Mesenteric fat pad (tissue), 1 donor: ENCODE measurements at places on chromosomes 7 and 10. TPM values are rescaled to one million over a fixed set of nuclear protein-coding genes. Genes with fewer than 3 reads are reported as not detected.

The CTAGE8 gene
- 0.71 TPM for total RNA-seq

DNA sequence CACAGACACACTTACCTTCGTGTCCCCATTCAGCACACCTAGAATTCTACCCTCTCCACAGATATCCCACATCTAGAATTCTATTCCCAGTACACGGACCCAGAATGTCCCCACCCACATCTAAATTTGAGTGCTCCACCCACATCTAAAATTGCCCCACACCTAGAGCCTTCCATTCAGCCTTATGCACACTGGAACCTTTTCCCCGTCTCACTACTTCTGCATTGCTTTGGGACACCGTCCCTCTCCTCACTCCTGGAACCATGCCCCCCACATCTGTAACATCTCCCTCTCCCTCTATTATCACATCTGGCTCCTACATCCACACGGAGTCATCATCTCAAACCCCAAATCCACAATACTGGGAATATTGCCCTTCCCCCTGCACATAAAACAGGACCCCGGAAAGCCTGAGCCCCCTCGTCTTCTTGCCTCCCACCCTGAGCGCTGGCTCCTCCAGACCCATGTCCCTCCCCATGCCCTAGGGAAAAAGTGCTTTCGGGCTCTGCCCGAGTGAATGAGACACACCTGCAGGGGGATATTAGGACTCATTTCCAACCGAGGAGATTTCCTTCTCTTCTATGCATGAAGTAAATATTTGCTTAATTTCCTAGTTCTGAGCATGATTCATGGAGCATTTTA, 125.8 kb upstream of the UNC5B start:
- DNase-seq: no peak

GRCh38 chr10:19483421-19483820, 332.8 kb upstream of the PLXDC2 start:
- DNase-seq: no peak

DNA sequence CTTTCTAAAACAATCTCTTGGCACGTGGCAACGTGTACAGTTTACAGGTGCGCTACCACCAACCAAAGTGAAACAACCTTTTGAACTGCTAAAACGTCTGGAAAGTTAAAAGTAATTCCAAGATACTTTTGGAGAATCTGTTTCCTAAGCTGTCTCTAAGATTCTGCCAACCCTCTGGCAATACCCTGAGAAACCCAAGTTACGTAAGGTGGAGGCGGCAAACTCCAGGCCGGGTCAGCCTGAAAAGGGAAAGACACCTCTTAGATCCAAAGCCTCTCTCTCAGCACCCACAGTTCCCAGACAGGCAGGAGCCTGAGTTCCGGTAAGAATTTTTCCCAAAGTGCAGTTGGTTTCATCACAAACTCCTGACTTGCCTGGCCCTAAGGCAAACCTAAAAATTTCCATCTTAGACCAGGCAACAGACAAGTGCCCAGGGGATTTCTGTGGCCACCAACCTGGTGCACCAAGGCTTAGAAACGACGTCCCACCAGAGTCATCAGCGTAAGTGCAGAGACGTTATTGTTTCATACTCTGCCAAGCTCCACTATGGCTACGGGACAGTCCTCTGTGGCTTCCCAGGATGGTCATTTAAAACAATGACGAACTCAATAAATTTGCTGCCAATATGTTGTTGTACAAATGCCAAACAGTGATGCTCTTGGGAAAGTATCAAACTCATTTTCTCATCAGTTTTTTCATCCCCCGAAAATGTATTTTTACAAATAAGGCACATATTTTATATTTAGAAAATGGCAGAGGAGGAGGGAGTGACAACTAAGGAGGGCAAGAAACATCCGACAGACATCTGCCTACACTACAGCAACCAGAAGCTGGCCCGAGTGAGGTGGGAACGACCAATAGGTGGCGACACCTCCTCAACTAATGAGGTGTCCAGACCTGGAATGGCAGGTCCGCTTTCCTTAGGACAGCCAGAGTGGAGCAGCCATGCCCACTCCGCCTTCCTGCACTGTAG, 205.8 kb upstream of the FRMD4A start:
- DNase-seq: no peak

- no peak for DNase-seq
Observed at GRCh38 chr10:6778992-6779701, 199.1 kb upstream of the PRKCQ start.

GRCh38 chr10:88879534-88880281, at the start of gene STAMBPL1:
TSS of gene STAMBPL1 (plus strand) at chr10:88880245. CDS start at chr10:88901709, 21,464 bp downstream.
- peak; percentile 91 for DNase-seq

DNA sequence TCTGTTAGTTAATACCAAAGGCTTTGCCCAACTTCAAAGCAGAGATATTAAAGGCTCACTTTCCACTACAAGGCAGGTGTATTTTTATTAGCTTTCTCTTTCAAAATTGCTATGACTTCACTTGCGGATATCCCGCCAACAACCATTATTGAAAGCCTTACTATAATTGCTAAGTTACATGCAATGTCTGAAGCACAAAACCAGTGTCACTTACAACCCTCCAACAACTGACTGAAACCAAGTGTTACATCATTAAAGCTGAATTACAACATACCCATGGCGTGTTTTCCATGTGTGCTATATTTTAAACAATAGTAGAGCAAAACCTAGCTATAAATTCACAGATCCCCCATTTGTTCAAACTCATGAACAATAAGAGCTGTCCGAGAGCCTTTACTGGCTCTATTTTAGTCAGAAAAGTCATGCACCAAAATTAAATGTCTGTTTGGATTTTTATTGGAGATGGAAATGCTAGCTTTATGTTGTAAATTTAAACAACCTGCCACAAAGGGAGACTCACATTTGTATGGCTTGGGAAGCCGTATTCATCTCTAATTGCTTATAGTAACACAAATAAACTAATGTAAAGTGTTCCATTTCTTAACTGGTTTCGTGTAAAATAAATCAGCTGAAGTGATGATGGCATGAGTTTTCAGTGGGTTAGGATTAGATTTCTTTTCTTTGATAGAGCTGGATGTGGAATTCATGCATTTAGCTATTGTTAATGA, 227.1 kb downstream of the AGMO start:
- no peak for DNase-seq

DNA sequence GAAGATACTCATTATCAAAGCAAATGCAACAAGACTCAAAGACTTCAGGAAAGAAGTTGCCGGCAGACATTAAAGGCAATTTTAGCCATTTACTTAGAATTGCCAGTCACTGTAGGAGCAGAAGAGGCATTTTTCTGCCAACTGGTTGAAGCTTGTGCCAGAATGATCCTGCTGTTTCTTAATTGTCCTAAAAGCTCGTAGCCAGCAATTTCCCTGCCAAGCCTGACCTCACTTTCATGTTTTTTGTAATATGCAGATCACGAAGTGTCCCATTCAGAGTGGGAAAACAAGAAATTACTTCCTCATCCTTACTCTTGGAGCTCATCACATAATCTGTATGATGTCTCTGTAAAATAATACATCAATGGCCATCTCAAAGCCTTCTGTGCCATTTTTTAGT, 130.9 kb upstream of the ANKRD1 start:
- no peak for DNase-seq

DNA sequence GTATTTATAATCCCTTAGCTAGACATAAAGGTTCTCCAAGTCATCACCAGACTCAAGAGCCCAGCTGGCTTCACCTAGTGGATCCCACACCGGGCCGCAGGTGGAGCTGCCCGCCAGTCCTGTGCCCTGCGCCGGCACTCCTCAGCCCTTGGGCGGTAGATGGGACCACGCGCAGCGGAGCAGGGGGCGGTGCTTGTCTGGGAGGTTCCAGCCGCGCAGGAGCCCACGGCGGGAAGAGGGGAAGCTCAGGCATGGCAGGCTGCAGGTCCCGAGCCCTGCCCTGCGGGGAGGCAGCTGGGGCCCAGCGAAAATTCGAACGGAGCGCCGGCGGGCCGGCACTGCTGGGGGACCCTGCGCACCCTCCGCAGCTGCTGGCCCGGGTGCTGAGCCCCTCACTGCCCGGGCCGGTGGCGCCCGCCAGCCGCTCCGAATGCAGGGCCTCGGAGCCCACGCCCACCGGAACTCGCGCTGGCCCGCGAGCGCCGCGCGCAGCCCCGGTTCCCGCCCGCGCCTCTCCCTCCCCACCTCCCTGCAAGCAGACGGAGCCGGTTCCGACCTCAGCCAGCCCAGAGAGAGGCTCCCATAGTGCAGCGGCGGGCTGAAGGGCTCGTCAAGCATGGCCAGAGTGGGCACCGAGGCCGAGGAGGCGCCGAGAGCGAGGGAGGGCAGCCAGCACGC, 675.6 kb downstream of the REEP3 start:
- DNase-seq: no peak

The NUPR2 gene
- not detected for total RNA-seq

The GOLGA7B gene
- total RNA-seq: 0.32 TPM

- no peak for DNase-seq
Observed at GRCh38 chr7:134062460-134062859, 64.7 kb upstream of the LRGUK start.

GRCh38 chr10:98482096-98482495, 35.4 kb upstream of the HPS1 start:
- no peak for DNase-seq

DNA sequence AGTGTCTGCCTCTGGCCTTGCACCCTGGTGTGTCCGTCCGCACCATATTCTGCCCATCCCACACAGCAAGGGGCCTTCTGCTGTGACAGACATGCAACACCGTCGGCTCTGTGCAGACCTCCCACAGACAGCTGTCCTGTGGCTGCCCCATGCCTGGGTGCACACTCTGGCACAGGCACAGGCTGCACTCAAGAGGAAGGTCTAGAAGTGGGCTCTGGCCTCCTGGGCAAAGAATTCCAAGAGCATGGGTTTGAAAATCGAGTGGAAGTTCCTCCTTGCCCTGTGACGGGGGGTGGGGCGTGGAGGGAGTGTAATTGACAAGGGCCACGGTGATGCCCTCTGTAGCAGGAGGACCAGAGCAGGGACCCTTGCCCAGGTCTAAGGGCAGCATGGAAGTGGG, 4.3 kb upstream of the LOXL4 start:
- peak; percentile 81 for DNase-seq

The RNF133 gene
- 0.90 TPM for total RNA-seq

DNA sequence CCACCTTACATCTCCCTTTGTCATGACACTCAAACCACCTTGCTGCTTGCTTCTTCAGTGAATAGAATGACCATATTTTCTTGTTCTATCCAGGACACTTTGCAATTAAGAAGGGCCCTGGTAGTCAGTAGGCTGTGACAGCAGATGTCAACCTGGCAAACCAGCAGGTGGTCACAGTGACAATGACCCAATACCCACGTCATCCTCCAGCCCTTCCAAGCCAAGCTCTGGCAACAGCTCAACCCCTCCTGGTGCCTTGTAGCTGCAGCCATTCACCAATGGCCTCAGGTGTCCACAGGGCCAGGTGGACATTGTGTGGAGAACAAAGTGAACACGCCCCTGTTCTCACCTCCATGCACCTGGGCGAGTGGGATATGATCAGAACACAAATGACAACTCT, 87.6 kb upstream of the MACROH2A2 start:
- DNase-seq: no peak

GRCh38 chr7:121604627-121605316, 208.7 kb upstream of the FAM3C start:
- DNase-seq: no peak

- DNase-seq: no peak
Observed at GRCh38 chr7:69282946-69283345, 315.3 kb upstream of the AUTS2 start.

- DNase-seq: no peak
Observed at GRCh38 chr7:75876126-75876881, 2.5 kb upstream of the RHBDD2 start.

- peak; percentile 11 for DNase-seq
Observed at GRCh38 chr10:49605939-49606509, 4.1 kb upstream of the SLC18A3 start.

DNA sequence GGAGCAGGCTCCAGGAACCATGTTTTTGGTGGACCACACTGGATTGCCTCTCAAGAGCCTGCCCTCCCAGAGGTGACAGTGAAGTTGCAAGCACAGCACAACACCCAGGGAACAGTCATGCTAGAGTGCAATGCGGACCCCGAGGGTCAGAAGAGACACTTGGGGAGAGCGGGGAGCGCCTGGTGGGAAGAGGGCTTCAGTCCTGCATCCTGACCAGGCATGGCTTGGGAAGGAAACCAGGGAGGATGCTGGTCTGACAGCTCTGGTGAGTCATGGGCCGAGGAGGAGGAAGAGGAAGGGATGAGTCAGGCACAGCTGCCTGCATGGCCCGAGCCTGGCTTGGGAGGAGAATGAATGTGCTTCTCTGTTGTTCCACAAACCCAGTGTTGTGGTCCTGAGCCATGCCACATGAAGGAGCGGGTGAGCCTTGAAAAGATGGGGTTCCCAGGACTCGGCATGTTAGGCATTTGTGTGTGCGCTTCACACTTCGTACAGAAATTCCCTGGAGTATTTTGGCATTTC, 29.5 kb upstream of the ANKRD2 start:
- no peak for DNase-seq

The STEAP4 gene
- 94.1 TPM for total RNA-seq

The SMO gene
- 6.9 TPM for total RNA-seq

The TUBB8 gene
- total RNA-seq: not detected

DNA sequence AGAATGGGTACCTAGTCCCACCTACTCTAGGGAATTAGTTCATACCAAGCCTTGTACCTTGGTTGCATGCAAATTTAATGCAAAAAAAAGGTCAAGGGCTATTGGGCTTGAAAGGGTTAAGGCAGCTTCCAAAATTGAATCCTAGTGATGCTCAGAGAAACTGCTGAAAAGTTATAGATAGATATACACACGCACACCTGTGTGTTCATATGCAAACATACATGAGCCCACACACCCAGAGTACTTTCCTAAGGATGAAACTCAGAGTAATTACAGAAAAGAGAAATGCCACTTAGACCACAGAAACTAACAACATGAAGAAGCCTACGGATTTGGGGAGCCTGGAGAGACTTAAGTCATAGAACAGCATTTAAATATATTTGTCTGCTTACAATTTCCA, 1.5 kb downstream of the SLC25A13 start:
- no peak for DNase-seq

The FAM237B gene
- total RNA-seq: not detected

The LEP gene
- 784 TPM for total RNA-seq

The CPN1 gene
- not detected for total RNA-seq

- DNase-seq: no peak
Observed at GRCh38 chr10:131049016-131049415, 262.5 kb downstream of the TCERG1L start.

The NEUROG3 gene
- total RNA-seq: 0.71 TPM

DNA sequence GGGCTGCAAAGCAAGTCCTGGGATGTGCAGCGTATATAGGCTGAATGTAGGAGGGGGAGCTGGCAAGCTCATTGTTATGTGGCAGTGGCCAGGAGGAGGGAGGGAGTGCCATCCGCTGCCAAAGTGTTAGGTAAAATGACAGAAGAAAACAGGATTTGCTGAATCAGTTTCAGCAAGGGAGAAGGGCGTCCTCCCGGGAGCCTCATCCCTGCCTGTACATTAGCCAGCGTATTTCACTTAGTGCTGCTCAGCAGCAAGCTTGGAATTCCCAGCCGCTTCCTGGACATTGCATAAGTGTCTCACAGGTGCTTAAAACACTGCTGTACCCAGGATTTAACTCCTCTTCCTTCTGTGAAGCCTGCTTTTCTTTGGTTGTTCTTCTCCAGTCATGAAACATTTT, 2.5 kb downstream of the NIPSNAP2 start:
- DNase-seq: no peak

GRCh38 chr7:157656195-157656769, 319.5 kb downstream of the DNAJB6 start:
- DNase-seq: peak; percentile 69
